ENCODE measurements at places on chromosomes 2 and 18.
A peak's percentile ranks its signal among the peaks of the same experiment; 100 is the strongest.

DNA sequence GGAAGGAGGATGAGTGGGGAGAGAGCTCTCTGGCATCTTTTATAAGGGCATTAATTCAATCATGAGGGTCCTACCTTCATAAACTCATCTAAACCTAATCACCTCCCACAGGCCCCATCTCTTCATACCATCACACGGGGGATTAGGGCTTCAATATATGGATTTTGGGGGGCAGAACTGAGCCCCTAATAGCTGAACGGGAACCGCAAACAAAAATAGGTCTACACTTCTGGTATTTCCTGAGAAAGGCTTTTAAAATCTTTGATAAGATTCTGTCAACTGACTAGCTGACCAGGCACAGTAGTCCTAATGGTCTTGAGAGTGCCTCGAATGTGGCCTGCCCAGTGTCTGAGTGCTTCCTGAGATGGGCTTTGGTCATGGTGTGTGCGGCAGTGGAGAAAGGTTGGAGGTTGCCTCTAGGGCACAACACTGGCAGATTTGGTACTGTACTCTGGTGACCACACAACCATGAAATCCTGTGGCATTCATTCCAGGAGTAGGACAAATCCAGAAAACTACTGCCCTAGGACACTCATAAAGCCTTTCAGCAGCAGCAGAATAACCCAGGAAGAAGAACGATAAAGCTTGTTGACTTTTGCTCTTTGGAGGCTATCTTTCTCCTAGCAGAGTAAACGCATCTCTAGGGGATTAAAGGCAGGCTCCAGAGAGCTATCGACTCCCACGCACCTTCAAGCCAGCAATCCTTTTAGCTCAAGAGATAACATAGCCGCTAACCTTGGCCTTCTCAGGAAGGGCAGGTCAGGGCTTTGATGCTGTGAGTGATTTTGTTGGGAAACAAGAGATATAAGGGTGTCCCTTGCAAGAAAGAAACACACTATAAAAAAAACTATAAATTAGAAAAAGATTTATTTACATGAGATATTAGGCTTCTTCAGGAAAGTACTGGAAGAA, 12.3 kb upstream of the APOB start:
- DNase-seq: no peak

GRCh38 chr2:62443886-62444285, 62.1 kb downstream of the TMEM17 start:
- no peak for DNase-seq

- no peak for DNase-seq
Measured at GRCh38 chr2:58803192-58803591, 562.1 kb upstream of the FANCL start.

GRCh38 chr2:54081574-54081973, 33.8 kb upstream of the ACYP2 start:
- peak; percentile 87 for DNase-seq

DNA sequence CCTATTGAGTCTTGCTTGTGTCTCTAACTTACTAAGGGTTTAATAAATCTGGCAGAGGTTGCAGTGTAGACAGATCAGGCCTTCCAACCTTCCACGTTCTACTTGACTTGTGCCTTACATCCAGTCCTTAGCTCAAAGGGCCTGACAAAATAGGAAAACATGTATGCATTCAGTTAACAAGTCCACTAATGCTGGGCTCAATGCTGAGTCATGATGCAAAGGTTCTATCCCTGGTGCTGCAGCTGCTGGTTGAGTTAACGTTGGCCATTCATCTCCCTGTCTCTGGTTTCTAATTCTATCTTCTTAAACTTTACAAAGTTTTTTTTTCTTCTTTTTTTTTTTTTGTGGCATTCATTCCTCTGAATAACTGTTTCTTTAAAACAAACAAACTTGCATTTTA, 46.3 kb upstream of the ITGB6 start:
- no peak for DNase-seq
